Kidney (tissue), 22 donors: ENCODE measurements at places on chromosomes 1 and 21.

DNA sequence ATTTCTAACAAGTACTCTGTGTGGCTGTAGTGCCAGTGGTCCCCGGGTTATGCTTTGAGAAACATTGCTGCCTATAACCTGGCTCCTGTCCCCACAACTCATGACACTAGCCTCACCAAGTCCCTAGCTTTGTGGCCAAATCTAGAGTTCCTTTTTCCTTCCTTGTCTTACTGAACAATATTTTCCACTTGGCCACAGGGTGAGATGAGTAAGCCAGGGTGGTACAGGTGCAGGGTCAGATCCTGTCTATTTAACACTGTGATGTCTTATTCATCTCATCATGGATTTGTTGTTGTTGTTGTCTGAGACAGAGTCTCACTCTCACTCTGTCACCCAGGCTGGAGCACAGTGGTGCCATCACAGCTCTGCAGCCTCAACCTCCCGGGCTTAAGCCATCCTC, 18.6 kb downstream of the ARMH1 start:
- DNase-seq = no peak

DNA sequence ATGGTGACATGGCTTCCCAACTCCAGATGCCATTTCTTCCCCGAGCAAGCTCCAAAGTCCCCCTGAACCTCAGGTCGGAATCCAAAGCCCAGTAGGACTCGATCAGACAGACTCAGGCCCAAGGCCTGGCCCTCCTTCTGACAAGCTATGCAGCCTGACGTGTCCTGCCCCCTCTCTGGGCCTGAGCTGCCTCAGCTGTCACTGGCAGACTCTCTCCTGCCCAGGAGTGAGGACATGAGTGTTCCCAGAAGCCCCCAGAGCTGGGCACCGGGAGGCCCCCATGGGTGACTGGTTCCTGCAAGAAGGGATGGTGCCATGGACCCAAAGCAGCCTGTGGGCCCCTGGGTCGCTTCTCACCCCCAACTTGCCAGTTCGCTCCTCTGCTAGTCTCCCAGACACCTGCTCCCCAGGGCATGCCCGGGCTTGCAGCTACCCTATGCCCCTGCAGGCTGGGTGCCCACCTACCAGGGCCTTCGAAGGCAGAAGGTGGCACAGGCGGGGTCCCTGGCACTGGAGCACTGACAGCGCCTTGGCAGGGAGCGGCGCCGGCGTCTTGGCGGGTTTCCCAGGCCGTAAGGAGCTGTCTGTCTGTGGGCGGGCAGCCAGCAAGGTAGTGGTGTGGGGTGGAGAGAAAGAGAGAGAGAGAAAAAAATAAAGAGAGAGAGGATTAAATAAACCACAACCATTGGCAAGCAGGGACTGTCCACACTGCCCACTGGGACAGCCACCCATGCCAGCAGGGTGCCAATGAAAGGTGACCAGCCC, 2.3 kb downstream of the EDN2 start:
- peak; percentile 93 for DNase-seq

DNA sequence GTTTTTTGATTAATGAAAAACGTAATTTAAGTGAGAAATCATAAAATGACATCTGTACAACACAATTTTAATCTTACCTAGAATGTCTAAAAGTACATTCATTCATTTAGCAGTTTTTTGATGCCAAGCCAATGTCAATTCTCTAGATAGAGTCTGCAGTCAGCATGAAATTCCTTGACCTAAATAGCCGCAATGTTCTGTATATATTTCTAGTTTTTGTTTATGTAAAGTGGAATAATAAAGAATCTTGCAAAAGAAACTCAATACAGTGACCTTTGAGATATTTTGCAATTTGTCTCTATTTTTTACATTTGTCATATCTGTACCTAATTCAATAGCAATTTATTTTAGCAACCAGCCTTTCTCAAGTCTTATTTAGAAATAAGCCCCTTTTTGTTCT, 176.0 kb downstream of the ATP6V1G3 start:
- DNase-seq = no peak

DNA sequence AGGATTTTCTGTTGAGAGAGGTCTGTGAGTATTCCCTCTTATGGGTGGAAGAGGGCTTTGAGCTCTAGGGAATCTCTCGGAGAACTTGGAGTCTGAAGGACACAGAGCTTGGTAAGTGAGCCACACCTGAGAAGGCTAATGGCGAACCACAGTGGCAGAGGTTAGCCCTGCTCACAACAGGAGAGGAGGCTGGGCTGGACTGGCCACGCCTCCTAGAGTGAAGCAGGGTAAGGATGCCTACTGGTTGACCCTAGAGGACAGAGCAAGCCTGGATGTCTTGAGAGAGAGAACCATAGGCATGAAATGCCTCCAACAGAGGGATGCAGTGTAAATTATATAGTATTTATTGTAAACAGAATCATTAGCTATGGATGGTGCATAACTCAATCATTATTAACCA, 232.6 kb downstream of the PCP4 start:
- no peak for DNase-seq

DNA sequence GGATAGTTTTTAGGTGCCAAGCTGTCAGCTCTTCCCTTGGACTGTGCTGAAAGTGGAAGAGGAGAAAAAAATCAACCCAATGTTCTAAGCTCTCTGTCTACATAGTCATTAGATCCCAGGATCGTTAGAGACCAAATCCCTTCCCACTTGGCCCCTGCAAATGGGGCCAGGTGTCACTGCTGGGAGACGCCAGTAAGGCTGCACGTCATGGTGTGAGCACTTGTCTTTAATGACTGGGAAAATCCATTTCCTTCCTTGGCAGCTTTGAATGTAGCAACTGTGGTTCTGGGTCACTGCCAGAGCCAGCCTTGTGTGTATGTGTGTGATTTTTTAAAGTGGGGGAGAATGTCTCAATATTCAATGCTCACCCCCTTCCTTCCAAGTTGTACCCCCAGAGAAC, 59.9 kb downstream of the MAN1C1 start:
- peak; percentile 55 for DNase-seq

DNA sequence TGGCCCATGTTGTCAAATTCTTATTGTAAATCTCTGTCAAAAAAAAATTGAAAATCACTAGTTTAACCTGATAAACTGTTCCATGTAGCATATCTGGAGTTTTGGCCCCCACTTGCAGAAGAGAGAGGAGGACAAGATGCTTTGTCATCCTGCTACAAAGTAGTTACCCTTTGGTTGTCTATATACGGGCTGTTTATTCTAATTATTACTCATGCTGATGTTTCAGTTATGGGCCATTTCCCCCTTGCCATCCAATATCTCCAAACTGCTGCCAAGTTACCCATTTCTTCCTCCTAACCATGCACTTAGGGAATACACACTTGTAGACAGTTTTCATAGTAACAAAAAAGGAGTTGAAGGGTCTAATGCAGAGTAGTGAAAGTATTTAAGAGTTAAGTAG, 22.6 kb downstream of the STX12 start:
- DNase-seq = no peak

DNA sequence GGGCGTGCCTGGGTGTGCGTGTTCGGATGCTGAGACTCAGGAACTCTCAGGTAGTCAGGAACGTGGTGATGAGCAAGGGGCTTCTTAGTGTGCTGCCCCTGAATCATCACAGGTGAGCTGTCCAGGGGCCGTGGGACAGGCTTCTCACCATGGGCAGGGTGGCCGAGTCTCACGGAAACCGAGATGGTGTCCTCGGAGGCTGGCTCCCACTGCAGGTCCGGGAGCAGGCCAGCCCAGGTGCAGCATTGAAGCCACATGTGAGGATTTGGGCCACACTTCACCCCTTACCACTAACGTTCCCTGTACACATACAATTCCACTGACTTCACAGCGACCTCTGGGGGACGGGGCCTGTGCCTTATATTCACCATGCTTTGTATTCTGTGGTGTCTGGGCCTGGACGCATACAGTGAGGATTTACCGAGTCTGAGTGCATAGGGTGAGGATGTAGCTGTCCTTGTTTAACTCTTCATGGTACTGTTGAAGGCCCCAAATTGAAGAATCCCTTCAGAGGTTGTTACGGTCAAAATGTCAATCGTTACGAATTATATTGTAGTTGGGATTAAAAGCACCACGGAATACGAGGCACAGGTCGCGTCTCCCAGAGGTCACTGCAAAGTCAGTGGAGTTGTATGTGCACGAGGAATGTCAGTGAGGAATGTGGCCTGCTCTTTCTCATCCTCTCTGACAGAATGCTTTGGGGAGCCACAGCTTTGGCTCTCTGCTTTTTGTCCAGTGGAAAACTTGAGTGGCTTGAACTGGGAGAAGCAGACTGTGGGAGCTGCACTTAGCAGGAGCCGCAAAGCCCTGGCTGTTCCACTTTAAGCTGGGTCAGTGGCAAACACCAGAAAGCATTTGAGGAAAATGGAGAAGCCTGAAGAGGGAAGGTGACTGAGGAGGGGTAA, 95.3 kb downstream of the MTR start:
- DNase-seq = no peak

GRCh38 chr1:77010937-77011336, 143.7 kb downstream of the ST6GALNAC5 start:
- no peak for DNase-seq

DNA sequence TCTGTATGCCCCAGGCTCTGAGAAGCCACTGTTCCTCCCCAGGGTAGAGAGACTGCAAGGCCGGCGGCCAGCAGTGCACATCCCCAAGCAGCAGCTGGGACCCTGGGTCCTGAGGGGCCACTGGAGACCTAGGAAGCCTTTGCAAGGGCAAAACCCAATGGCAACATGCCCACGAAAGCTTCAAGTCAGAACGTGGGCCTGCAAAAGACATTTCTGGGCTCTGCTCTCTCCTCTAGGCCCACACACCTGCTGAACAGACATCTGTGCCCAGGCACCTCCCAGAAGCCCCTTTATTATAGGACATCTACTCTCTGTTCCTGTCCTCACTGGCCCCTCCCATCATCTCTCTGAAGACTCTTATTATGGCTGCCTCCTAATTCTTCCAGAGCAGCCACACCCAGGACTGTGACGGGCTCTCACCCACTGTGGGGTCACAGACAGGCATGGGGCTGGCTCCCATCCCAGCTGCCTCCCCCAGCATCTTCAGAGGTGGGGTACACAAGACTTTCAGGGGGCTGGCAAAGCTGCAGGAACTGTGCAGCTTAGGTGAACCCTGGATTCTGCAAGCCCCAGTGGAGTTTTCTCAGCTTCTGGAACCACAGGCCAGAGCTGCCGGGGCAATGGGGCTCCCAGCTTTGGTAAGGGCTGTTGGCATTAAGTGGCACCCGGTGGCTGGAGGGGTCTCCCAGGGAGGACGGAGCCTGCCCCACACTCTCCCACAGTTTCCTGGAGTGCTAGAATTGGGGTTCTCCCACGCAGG, 12.6 kb downstream of the TRIM11 start:
- DNase-seq = peak; percentile 54

DNA sequence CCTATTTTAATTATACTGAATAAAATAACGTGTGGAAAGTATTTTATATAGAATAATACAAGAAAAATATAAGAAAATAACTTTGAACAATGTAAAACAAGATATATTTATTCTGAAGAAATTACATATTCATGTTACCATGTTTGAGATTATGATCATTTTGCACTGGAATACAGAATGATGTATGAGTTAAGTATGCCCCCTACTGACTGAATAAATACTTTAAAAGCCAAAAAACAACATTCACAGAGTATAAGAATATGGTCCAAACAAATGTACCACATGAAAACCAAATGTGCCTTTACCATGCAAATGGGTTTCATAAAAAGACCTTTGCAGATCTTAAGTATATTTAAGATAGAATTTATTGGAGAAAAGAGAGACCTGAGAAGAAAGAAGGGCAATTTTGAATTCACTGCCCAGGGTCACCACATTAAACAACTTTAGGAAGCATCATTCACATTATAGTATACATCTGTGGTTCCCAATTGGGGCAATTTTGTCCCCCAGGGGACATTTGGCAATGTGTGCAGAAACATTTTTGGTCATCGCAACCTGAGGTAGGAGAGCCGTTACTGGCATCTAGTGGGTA, 136.6 kb upstream of the GFI1 start:
- DNase-seq = peak; percentile 3

DNA sequence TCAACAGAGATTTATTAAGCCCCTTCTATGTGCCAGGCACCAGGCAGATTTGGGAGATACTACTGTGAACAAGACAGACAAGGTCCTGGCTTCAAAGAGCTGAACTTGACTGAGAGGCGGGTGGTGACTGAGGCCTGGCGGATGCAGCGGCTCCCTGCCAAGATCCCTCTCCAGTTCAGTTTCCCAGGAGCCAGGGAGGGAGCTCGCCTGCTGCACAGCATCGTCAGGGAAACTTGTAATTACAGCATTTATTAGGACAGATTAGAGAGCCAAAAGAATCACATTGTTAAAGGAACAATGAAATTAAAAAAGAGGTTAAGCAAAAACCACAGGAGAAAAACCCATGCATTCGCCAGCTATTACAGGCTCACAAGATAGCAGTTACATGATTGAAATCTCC, 55.3 kb downstream of the ETS2 start:
- DNase-seq = no peak

- DNase-seq = no peak
Measured at GRCh38 chr1:22517956-22518355, 45.3 kb upstream of the EPHA8 start.

GRCh38 chr1:86239894-86240293, 83.3 kb upstream of the COL24A1 start:
- no peak for DNase-seq

DNA sequence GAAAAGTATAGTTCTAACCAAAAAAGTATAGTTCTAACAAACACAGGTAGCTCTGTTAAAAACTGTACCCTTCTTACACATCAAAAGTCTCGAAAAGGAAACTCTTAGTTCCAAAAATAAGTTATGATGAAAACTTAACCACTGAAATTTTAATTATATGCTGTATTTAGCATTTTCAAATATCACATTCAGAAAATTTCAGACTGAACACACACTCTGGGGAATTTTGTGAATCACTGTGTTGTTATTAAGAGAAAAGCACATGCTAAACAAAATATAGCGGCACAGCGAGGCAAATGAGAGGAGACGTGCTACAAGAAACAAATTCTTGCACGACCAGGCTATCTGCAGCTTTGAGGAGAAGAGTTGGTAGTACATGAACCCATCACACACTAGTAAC, 30.4 kb downstream of the VAV3 start:
- DNase-seq = no peak

DNA sequence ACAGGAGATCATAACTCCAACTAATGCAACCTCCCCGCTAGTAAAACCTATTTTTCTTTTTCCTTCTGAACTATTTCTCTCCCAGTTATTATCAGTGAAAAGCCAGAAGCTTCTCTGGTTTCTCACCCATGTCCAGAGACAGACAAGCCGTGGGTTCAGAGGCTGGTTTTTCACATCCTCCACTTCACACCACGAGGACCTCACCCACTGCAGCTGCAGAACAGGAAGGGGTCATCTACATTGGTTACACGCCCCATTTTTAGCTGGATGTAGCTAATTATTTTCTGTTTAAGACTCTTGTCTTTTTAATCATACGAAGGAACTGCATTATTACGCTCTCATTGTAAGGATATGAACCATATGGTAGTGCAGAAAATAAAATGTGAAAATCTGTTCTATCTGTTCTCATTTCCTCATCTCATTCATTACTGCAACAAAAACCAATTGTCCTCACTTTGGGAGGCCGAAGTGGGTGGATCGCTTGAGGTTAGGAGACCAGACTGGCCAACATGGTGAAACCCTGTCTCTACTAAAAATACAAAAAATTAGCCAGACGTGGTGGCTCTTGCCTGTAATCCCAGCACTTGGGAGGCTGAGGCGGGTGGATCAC, 39.1 kb upstream of the CLDN14 start:
- DNase-seq = no peak

- DNase-seq = no peak
Measured at GRCh38 chr1:227604446-227604845, 41.1 kb downstream of the ZNF678 start.
